Gastroesophageal sphincter (tissue), 4 donors: ENCODE measurements at places on chromosomes 13 and 19. TPM values are rescaled to one million over a fixed set of nuclear protein-coding genes. Genes with fewer than 3 reads are reported as not detected.

SLC7A9 gene
- 0.96 TPM for total RNA-seq

ZNF546 gene
- total RNA-seq: 7.3 TPM

DNA sequence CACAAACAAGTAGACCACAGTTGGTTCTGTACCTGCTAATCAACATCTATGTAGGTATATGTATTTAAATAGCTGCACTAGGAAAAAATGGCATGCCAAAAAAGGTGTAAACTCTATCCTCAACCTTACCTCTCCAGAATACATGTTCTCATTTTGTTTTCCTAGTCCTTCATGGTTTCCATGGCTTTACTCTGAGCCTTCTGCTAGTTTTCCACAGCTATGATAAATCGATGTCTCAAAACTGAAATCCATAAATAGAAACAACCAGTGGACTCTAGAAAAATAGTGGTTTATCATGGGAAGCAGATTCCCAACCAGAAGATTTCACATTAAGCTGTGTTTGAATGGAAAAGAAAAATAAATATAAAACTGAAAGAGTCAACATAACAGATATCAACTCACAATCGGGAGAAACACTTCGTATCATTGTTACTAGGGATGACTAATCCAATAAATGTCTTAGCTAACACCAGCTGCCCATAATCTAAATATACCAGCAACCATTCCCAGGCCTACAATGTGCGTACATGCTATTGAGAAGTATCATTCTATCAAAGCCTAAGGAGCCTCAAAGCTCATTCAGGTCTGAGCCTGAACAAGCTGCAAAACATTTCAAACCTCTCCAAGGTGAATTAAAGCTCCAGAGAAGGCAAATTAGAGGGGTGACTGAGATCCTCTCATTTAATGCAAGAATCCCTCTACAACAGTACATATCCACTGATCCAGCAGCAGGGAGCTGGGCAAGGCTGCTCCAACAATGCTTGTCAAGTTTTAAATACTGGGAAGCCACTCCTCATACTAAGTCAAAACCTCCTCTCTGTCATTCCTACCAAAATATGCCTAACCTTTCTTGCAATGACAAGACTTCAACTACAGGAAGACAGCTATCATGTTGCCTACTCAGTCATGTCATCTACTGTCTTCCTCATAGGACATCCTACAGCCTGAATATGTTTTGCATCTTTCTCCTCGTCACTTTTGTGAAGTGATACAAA lies 90.2 kb downstream of the KCTD12 start:
- no peak for ATAC-seq

DNA sequence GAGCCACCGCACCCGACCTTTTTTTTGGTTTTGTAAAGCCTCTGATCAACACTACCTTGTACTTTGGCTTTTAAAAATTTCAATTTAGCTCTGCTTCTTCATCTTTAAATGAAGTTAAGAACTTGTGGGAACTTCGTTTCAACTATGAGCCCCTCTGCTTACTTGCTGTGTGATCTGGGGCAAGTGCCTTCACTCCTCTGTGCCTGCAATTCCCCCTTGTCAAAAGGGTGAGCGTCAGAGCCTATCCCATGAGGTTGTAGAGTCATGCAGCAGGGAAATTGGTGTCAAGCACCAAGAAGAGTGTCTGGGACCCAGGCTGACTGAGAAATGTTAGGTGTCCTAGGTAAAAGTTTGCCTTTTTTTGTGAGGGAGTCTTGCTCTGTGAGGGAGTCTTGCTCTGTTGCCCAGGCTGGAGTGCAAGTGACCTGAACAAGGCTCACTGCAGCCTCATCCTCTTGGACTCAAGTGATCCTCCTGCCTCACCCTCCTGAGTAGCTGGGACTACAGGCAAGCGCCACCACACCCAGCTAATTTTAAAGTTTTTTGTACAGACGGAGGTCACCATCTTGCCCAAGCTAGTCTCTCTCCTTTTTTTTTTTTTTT lies 5.7 kb downstream of the VASP start:
- ATAC-seq: no peak

DNA sequence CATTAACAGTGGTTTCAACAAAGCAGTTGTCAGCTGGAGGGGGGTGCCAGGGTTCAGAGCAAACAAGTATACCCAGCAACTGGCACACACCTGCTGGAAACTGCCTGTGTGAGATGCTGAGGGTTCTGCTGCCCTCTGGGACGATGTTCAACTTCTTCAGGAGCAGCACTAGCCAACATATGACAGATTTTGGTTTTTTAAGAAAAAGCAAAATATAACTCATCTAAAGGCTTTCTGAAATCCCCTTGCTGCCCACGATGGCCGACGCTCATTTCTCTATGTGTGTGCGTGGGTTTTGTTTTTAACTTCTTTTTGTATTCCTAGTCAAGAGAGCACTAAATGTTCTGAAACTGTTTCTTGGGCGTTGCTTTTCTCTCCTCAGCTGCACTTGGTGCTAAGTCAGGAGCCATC lies 79.9 kb downstream of the MRPL57 start:
- ATAC-seq: no peak

- no peak for ATAC-seq
Observed at GRCh38 chr19:53355739-53356138, 9.8 kb upstream of the ZNF525 start.

DNA sequence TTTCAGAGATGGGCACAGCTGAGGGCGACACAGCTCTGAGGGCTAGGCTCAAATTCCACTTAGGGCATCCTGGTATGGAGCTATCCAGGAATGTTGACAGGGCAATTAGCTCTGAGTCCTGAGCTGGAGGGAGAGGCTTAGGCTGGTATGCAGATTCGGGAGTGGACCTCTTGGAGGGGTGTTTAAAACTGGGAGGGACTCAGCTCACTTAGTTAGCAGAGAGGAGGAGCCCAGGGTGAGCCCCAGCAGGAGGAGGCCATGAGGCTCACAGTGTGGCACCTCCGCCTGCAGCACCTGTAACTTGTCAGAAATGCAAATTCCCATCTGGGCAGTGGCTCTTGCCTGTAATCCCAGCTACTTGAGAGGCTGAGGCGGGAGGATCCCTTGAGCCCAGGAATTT lies 10.2 kb upstream of the NOP53 start:
- peak; percentile 13 for ATAC-seq

DNA sequence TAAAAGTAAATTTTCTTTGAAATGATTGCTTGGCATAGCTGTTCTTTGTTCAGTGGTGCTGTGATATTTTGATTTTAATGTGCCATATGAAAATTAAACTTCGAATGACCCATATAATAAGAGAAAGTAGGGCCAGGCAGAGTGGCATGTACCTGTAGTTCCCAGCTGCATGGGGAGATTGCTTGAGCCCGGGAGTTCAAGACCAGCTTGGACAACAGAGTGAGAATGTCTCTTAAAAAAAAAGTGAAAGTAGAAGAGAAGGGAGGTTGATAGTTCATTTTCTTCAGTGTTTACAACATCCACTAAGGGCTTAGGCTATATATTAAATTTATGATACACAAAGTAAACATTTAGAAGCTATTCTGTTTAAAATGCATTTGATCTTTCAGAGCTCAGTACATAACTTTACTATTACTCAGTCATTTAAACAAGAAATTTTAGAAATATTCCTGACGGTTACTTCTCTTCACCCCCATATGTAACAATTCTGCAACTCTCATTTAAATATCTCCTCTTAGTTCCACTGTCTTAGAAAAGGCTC lies 17.2 kb upstream of the RFC3 start:
- no peak for ATAC-seq

DNA sequence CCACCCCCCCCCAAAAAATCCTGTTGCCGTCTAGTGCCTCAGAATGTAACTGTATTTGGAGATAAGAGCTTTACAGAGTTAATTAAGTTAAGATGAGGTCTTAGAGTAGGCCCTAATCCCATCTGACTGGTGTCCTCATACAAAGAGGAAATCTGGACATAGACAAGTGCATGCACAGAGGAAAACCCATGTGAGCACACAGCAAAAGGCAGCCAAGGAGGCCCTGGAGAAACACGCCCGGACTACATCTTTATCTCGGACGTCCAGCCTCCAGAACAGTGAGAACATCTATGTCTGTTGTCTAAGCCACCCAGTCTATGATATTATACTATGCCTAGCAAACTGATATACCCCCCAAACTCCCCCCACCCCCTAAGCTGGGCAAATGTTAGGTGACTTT lies 193.8 kb downstream of the KATNAL1 start:
- no peak for ATAC-seq

- ATAC-seq: peak; percentile 16
Observed at GRCh38 chr19:50415661-50416033, 3.1 kb upstream of the SPIB start.

DNA sequence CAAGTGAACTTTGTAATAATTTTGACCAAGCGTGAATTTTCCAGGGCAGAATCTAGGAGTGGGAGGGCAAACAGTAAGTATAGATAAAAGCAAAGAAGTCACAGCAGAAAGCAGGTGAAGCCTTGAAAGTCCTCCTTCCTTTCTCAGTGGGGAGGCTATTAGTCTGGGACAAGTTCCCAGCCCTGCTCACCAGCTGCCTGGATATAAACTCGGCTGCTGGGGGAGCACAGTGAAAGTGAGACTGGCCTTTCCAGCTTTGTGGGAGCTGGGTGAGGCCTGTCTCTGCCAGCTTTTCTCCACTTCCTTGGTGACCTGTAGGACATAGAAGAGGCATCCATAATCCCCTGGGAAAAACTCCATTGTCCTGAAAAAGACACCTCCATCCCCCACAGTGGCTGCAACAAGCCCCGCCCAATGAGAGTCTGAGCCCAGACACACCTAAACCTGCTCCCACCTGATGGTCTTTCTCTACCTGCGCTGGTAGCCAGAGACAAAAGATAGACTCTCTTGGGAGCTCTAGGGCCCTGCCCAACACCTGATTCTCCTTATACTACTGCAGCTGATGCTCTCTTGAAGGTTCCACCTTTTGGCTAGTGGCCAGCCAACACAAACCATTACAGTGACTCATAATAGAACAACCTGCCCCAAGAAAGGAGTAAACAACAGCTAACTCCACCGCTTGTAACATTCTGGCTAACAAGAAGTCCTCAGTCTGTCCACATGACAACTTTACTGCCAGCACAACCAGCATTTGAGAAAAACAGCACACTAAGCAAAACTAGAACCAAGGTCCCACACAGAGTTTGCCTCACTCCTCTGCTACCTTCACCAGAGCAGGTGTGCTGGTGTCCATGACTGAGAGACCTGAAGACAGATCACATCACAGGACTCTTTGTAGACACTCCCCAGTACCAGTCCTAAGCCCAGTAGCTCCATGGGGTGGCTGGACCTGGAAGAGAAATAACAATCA lies 252.2 kb upstream of the SLITRK6 start:
- no peak for ATAC-seq

- ATAC-seq: peak; percentile 31
Observed at GRCh38 chr13:60028021-60028420, 135.7 kb downstream of the DIAPH3 start.

DNA sequence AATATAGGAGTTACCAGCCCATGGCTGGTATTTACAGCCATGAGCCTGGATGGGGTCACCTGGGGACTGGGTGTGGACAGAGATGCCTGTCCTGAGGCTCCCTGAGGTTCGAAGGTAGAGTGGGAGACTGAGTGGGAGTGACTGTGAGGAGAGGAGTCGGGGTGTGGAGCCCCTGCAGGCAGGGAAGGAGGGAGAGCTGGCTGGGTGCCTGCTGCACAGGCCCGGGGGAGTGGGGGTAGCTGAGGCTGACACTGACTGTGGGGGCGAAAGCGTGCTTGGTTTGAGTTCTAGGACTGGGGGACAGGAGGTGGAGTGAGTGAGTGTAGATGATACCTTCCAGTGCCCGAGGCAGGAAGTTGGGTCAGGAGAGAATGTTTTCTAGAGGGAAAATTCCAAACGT lies 7.1 kb downstream of the RAB11B start:
- no peak for ATAC-seq

DNA sequence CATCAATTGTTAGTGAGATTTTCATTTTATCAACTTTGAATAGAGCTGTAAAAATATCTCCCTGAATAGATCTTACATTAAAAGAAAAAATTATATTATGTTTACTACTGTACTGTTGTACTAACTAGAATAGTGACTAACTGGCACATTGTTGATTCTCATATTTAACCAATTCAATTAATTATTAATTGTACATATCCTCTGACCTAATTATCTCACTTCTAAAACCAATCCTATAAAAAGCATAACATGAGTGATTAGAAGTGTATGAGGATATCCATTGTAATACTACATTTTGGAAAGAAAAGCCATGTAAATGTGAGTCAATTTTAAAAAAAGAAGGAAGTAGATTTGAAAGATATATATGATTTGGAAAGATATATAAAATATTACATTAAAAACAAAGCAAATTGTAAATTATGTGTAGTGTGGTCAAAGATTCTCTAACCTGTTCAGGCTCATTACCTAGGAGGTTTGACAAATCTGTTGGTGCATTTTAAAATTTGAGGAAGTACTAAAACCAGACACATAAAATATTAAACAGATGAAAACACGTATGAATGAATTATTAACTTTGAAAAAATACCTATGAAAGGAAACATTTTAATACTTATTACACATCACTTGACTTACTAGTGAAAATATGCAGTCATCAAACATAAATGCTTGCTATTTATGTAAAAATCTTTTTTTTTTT lies 829.8 kb upstream of the SLC10A2 start:
- ATAC-seq: no peak

- ATAC-seq: no peak
Observed at GRCh38 chr13:20035130-20035529, 76.6 kb downstream of the ZMYM2 start.

GRCh38 chr19:47541518-47541917 lies 26.7 kb upstream of the NAPA start:
- no peak for ATAC-seq

DNA sequence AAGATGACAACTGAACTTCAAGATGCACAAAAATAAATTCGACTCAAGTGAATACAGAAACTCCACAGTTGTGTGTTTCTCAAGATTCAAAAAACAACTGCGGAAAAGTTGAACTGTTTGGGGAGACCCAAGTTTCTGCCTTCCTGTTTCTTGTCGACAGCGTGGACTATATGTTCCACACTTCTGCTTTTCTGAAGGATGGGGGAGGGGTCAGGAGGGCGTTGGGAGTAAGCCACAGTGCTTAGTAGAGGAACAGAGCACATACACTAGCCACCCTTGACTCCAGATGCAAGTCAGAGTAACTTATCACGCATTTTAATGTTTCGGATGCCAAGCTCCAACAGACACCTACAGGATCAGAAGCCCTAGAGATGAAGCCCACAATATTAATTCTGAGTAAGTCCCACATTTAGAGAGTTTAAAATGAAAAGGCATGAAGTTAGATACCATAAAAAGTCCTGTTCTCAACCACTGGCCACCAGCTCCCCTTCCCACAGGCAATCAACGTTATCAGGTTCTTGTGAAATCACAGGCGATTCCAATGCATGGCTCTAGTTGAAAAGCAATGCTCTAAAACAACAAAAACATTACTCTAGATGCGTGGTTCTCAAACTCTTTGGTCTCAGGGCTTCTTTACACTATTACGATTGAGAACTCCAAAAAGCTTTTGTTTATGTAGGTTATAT lies 4.2 kb downstream of the TUBGCP3 start:
- ATAC-seq: no peak
